ENCODE measurements at places on chromosomes 1 and 21. TPM values are rescaled to one million over a fixed set of nuclear protein-coding genes. Genes with fewer than 3 reads are reported as not detected.

DNA sequence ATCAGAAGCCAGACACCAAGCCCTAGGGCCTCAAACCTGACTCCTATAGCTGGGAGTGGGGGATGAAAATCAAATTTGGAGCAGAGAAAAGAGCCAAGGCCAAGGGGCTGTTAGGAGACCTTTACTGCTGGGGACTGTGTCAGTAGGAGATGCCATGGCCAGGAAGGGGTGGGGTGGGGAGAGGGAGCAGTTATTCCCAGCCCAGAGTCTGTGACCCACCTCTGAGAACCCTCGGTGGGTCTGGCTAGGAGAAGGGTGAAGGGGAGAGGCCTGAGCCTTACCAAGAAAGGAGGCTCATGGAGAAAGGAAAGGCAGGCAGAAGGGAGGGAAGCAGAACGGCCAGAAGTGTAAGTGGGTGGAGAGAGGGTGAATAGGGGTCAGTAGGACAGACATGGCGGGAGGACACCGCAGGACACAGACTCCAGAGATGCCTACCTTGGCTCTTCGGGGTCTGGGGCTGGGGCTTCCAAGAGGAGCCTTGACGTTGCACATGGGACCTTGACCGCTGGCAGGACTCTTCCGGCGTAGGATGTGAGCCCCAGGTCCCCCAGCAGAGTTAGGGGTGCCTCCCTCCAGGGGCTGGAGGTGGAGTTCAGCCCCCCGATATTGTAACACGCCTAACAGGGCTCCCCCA, 1.2 kb downstream of the ADAMTS4 start:
- DNase-seq: no peak

- DNase-seq: no peak
Observed at GRCh38 chr1:87495147-87495546, 166.5 kb downstream of the LMO4 start.

GRCh38 chr1:112267929-112268328, 128.1 kb upstream of the CTTNBP2NL start:
- no peak for DNase-seq

- no peak for DNase-seq
Observed at GRCh38 chr21:33256019-33256418, 10.1 kb upstream of the IL10RB start.

DNA sequence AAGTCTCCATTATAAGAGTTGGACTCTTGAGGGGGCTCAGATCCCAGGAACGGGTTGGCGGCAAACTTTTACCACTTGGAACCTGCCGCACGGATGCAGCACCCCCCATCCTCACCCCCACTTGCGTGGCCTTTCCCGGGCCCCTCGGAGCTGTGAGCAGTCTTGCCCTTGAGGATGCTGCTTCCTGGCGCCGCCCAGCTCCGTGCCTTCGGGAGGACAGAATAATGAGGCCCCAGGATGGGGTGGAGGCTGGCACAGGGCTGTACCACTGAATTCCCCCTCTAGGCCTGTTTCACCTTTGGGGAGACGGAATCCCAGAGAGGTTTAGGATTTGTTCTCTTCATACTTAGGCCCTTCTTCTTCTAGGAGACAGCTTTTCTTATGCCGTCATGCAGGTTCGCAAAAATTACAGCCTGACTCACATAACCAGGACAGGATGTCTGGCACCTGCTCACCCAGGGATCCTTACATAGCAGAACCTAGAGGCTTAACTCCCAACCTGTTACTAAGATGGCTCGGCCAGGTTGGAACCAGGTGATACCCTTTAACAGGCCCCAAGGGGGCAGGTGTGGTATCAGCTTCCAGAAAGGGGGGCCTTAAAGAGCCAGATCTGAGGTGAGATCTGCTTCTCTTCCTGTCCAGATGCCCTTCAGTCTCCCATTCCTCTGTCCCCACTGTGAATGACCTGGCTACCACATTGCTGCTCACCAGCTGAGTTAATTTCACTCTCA, 1.5 kb downstream of the TRNP1 start:
- no peak for DNase-seq

DNA sequence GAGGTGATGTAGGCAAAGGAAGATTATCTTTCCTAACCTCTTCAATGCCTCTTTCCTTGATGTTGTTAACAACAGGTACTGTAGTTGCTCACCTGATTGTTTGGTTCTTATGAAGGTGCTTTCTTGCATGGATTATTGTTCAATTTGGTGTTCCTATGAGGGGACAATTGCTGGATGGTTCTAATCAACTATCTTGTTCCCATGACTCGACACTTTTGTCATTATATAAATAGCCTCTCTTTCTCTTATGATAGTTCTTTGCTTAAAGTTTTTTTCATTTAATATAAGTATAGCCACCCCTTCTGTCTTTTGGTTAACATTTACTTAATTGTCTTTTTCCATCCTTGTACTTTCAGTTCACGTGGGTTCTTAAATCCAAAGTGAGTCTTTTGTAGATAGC, 35.5 kb downstream of the OR10R2 start:
- no peak for DNase-seq

DNA sequence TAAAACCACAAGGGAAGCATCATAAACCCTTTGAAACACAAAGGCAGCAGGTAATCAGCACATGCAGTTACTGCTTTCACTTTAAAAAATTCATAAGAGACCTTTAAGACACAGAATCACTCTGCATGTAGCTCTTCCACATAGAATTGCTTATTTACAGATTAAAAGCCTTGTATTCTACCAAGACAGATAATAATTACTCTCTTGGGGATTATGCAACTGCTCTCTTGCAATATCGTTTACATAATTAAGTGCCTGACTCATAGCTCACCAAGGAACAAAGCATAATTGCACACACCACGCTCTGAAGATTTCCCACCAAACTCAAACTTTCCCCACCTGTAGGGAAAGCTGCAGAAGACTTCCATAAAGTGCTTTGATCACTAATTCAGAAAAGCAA, 87.9 kb downstream of the VAV3 start:
- DNase-seq: no peak

DNA sequence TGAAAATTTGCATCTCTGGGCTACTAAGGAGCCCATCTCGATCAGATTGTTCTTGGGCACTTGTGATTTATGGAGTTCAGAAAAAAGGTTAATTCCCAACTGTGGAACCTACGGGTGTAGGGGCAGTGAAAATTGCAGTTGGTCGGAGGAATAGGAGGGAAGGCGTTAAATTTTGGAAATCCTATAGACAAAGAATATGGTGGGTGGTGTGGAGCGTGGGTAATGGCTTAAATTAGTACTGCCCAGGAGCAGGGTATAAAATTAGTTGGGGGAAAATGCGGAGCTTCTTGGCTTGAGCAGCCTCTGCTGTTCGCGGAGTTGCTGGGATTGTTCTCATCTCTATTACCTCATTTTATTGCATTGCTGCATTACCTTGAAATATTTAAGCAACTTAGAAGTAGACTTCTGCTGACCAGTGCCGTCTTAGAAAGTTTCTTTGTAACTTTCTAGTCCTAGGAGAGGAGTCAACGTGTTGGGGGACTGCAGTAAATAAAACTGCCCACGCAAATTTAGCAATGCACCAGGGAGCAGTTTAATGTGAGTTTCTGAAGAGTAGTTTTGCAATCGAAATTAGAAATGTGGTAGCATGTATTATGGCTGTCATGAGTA, 514 bp downstream of the S1PR1 start:
- DNase-seq: no peak

GRCh38 chr1:239858057-239858456, 233.6 kb upstream of the FMN2 start:
- no peak for DNase-seq

DNA sequence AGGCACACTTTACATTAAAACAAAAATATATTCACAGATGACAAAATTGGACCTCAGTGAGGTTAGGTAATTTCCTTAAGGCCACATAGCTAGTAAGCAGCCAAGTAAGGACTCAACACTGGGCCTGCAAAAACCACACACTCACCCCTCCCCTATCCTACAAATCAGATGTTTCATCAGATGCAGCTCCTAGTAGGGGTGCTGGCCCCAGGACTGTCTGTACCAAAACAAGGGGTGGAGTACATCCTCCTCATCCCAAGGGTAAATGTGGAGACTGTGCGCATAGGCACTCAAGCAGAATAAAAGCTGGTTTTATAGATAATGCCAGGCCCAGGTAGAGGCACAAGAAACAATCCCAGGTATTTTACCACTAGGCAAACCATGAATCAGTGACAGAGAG, 25.7 kb downstream of the URB1 start:
- no peak for DNase-seq

GRCh38 chr1:46547481-46548383, 3.7 kb downstream of the KNCN start:
- DNase-seq: peak; percentile 27

DNA sequence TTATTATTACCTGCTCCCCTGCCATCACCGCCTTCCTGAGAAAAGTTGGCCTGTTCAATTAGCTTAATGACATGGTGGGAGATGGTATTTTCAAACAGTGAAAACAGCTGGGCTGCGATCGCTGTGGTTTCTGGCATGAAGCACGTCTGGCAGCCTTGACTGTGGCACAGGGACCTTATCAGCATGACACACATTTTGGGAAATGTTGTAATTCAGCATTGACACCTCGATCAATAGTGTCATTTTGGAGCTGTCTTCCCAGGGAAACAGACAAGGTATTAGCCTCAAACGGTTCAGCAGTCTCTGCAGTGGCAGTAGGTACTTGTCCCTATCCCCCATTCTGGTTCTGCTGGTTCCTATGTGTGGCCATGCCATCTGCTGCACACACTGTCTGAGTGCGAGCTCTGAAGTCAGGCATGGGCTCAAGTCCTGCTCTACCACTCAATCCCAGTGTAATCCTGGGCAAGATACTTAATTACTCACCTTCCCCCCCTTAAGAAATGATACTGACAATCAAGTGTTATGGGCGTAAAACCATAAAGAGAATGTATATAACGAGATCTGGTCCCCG, 154.5 kb upstream of the KCND3 start:
- no peak for DNase-seq

DNA sequence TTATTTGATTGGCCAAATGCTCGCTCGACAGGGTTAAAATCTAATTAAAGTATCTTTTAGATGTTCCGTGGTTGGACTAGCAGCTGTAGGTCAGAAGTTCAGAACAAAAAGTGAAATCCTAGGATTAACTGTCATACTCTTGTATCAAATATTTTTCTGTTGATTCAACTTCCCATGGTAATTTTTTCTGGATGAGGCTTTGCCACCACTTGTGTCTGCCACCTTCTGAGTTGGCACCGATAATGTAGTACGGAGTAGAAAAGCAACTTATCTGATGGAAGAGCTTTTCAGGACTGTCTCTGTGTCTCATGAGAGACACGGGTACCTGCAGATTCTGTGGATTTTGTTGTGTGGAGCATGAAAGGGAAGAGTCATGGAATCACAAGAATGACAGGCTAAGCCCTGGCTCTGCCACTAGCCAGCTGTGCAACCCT, 44.6 kb upstream of the CNN3 start:
- DNase-seq: no peak

DNA sequence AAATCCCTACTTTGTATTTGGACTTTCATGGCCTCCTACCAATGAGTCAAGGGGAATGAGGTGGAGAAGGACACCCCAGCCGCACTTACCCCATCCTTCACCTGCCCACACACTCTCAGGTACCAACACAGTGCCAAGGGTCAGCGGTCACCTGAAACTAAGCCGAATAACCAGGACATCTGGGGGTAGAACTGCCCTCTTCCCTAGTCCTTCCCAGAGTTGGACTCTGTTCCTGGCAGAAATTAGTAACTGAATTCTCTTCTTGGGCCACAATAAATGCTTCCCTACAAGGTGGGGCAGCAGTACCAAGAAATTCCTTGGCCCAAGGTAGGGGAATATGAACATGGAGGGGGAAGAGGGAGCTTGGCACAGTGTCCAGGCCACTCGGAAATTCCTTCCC, 7.3 kb downstream of the SLC45A3 start:
- no peak for DNase-seq

- no peak for DNase-seq
Observed at GRCh38 chr1:236654957-236655356, 31.3 kb upstream of the ACTN2 start.

DNA sequence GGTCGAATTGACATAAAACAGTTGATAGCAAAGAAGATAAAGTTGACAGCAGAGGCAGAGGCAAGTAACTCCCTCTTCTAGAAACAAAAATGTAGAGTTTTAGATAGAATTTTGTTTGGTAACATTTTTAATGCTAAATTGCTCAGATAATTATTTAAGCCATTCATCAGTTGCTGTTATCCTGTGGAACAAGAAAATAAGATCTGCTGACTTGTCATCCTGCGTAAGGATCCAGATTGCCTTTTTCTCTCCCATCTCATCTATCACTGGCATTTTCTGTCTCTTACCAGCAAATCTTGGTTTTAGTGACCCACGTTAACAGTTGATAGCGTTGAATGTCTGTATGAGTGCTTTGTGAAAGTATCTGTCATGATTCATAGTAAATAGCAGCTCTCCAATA, 29.8 kb downstream of the SOAT1 start:
- DNase-seq: no peak

DNA sequence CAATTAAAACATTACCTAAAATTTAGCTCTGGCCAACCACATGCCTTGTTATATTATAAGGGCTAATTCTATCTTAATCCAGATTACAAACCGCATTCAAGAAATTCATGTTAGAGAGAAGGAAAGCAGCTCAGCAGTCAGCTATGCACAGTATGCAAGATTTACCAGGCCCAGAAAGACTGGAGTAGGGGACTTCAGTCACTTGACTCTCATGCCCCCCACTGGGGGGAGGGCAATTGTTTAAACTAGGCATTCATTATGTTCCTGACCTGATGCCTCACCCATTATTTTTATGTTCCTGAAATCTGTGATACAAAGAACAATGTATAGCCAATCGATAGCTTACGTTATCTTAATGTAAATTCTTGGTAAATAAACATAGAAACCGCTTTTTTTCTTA, 96.9 kb downstream of the ZNF644 start:
- no peak for DNase-seq

DNA sequence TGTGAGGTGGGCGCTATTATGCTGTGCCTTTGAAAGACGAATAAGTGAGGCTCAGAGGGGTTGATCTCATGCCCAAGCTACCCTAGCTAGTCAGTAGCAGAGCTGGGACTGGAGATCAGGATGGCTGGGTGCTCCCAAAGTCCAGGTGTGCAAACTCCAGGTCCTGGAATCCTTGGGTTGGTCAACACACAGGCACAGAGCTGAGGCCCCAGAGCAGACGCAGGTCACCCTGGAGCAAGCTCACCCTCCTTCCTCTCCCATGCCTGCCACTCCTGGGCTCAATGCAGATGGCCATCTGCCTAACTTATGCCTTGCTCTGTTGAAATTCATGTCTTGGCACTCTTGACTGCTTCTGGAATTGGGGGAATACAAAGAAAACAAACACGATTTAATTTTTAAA, 587.2 kb downstream of the PTPRU start:
- DNase-seq: no peak

FNBP1L gene
- 25.1 TPM for total RNA-seq

EPHA2 gene
- total RNA-seq: 263 TPM

BCL2L15 gene
- total RNA-seq: 0.10 TPM

LAMB3 gene
- total RNA-seq: 0.85 TPM

RIPK4 gene
- total RNA-seq: 67.4 TPM

C4BPA gene
- total RNA-seq: 0.26 TPM

CCT3 gene
- total RNA-seq: 451 TPM
